ENCODE measurements at places on chromosomes 11 and 22.
A peak's percentile ranks its signal among the peaks of the same experiment; 100 is the strongest.

DNA sequence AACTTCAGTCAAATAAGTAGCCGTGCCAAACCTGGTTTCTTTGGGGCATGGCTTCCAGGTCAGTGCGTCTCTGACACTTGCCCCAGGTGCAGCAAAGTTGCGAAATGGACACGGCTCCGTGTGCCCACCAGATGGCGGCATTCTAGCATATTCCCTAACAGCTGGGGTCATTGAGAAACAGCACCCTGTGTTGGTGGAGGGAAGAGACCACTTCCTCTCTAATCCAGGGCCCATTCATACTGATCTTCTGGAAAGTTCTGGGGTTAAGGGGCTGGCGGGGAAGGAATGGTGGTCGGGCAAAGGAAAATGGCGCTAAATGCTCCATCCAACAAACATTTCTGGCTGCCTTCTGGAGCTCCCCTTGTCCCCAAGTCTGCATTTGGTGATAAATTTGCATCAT is 141.2 kb upstream of the TIMP3 start:
- DNase-seq: peak; percentile 78

GRCh38 chr22:43796567-43796966 is 15.5 kb downstream of the EFCAB6 start:
- DNase-seq: peak; percentile 12

GRCh38 chr11:7332962-7333361 is 81.3 kb downstream of the SYT9 start:
- DNase-seq: no peak

GRCh38 chr11:61609980-61610366 is 29.1 kb upstream of the SYT7 start:
- DNase-seq: peak; percentile 82

GRCh38 chr11:17477361-17477760 is 716 bp upstream of the ABCC8 start:
- DNase-seq: no peak

DNA sequence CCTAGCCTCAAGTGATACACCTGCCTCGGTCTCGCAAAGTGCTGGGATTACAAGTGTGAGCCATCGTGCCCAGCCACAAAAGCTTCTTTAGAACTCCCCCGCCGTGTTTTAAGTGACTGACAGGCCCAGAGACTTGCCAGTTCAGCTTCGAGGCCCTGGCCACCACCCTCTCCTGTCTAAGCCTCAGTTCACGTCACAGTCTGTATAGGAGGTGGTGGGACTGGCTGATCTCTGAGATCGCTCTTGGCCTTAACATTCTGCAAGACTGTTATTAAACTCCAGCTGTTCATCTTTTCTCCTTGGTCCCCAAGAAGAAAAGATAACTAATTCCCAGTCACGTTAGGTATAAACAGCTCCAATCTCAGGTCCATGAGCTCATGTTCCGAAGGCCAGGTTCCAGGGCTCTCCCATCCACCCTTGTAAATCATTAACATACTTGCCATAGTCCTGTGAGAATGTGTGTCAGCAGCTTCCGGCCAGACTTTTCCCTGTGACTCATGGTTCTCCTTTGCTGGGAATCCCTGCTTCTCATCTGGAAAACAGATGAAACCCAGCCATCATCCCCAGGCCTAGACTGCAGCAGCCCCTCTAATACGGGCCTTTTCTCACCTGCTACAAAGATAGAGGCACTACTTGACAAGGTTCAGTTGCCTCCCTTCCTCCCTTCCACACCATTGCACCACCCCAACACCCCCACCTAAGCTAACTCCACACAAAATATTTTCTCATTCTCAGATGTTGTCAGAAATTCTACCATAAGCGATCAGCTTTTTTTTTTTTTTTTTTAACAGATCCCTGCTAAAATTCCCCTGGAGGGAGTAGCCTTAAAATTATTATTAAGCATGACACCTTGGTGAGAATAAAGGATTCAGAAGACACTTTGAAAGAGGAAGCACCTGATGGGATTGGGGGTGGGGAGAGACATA is 5.6 kb upstream of the KIAA0930 start:
- no peak for DNase-seq

DNA sequence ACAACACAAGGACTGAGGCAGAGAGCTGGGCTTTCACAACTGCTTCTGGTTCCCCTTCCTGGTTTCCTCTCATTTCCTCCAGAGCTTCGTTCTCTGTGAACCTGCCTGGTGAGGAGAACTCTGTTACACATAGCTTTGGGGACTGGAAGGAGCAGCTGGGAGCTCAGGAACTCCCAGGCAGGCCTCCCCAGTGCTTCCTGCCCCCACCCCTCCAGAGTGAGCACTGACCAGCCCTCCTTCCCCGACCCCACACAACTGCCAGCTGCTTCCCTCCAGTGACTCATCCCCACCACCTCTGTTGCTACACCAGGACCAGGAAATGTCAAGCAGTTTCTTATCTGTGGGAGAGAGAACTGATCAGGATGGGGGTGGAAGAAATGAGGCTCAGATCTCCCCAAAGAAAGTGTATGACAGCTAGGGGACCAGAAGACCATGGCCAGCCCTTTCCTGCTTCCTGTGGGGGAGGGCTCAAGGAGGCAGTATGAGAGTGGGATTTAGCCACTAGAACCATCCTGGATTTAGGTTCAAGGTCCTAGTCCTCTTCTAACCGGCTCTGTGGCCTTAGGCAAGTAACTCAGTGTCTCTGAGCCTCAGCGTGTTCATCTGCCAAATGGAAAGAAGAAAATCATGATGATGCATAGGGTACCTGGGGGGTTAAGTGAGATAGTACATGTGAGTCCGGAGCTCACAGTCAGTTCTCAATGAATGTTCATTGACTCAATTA is 4.5 kb upstream of the TP53I11 start:
- peak; percentile 97 for DNase-seq

DNA sequence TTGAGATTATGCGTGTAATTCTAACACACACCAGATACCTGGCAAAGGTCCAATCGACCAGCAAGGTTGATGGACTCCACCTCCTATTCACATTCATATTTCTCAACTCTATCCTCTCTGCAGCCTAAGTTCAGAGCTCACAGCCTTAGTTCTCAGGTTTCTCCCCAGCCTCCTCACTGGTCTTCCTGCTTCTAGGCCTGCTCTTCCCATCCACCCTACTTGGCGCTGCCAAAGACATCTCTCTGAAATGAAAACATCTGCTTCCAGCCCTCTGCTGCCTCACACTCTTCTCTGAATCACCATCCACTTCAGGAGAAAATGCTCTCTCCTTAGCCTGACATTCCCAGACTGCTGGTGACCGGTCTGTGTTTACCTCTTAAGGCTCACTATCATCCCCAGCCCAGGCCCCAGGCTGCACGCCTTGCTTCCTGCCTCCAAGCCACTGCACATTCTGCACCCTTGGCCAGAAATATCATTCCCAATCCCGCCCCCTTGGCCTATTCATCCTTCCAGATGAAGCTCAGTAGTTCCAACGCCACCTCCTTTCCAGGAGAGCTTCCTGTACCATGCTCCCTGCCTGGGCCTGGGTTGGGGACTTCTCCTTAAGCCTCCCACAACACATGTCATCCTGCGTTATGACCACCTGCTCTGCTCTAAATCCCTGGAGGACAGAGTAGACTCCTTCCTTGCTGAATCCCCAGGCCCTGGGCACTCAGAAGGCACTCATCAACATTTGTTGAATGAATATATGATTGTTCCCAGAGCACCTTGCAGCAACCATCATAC is 3.5 kb downstream of the ARRB1 start:
- DNase-seq: no peak

GRCh38 chr22:39560127-39560526 is 10.4 kb upstream of the CACNA1I start:
- no peak for DNase-seq

- DNase-seq: peak; percentile 74
Observed at GRCh38 chr11:74735365-74735928, 4.2 kb upstream of the CHRDL2 start.

GRCh38 chr11:126060757-126061171 is 1.9 kb downstream of the CDON start:
- no peak for DNase-seq

DNA sequence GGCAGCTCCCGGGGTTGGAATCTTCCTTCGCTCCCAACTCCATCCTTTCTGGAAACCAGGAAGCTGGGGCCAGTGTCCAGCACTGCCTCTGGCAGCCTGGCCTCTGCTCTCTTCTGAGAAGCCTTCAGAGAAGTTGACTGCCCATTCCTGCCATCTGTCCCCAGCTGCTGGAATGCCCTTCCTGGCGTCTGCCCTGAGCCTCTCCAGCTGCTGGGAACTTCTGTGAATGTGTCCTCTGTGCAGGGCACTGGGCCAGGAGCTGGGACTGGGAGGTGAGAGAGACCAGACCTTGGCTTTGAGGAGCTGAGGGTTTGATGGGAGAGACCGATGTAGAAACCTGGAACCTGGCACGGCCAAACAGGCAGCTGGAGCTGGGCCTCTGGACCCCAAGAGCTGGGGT is 5.9 kb upstream of the SOX10 start:
- no peak for DNase-seq

- peak; percentile 77 for DNase-seq
Observed at GRCh38 chr22:42967933-42968332, 47.0 kb downstream of the PACSIN2 start.

- no peak for DNase-seq
Observed at GRCh38 chr22:32423664-32424063, 11.6 kb upstream of the RTCB start.

DNA sequence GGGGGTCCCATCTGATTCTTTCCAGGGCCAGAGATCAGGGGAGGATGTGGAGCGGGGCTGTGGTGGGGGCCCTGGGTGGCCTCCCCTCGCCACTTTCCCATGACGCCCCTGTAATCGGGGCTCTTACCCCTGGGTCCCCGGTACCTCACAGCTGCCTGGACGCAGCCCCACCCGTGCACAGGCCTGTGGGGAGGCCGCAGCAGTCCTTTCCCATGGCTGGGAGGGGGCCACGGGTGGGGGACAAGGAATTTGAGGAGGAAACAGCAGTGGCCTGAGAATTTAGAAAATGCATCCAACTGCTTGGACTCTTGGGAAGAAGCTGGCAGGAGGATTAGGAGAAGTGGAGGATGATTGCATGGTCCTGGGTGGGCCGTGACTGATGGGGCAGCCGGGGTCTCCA is 18.0 kb downstream of the H19 start:
- no peak for DNase-seq

DNA sequence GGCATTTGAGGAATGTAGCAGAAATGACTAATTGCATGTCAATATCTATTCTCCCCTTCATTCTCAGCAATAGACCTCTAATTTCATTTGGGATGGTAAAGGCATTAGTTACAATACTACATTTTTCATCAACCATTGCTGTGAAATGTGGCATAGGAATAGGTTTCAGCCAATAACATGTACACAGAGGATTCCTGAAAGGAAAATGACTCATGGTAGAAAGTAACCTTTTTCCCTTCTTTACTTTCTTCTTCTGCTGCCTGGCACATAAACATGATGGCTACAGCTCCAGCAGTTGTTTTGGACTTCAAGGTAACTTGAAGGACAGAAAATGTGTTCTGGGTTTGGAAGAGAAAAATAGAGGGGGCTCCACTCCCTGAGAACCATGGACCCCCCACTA is 231.8 kb upstream of the CTSC start:
- no peak for DNase-seq

DNA sequence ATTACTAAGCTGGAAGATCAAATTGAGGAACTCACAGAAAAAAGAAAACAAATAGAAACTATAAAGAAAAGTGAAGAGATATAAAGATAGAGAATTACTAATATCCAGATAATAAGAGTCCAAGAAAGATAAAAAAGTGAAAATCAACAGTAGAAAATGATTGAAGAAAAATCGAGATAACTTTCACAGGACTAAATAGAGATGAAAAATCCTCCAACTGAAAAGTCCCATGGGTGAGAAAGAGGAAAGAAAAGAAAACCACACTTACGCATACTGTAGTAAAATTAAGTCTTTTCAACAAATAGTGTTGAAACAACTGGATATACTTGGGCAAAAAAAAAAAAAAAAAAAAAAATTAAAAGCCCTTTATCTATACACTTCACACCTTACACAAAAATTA is 60.0 kb downstream of the ENTHD1 start:
- DNase-seq: no peak

DNA sequence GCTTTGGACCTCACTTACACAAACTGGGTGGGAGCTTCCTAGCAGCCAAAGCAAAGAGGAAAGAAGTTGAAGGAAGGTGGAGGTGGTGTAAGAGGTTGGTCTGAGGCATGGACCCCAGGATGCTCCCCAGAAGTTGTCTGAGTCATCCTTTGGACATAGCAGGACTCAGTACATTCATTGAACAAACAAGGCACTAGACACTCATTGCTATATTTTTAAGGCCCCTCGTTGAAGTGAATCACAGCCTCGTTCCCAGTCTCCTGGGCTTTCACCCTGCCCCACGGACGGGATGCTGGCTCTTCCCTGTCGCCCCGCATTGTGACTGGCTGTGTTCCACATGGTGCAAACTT is 95.9 kb upstream of the FGF3 start:
- no peak for DNase-seq

DNA sequence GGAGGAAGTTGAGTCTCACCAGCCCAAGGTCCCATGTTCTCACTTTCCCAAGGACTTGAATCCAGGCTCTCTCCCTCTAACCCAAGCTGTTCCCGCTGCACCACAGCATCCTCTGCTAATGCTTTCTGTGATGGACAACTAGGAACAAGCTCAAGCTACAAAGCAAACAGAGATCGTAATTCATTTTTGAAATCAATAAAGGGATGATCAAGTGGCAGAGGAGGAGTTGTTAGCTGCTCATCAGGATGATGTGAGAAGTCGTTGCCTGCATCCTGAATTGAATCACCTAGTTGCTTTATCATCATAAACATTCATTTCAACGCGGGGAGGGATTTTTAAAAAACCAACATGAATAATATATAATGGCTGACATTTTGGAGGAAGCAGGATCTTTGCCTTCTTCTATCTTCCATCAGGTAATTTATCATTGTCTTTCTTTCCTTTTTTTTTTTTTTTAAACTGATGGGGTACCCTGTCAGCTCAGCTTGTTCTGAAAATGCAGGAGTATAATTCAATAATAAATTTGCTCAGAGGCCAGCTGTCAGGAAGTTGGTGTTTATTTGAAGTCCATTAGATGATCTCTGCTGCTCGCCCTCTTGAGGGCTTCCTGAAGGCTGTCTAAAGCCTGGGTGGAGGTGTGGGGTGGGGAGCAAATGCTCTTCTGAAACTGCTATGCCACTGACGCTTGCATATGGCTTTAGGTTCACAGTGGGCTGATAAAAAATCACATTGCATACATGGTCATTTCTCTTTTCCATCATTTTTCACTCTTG is 174.4 kb upstream of the NARS2 start:
- no peak for DNase-seq

- no peak for DNase-seq
Observed at GRCh38 chr11:104734998-104735397, 163.3 kb downstream of the CASP12 start.

Measured in NB4 (cell line).